ENCODE measurements at places on chromosomes 2 and 18.

DNA sequence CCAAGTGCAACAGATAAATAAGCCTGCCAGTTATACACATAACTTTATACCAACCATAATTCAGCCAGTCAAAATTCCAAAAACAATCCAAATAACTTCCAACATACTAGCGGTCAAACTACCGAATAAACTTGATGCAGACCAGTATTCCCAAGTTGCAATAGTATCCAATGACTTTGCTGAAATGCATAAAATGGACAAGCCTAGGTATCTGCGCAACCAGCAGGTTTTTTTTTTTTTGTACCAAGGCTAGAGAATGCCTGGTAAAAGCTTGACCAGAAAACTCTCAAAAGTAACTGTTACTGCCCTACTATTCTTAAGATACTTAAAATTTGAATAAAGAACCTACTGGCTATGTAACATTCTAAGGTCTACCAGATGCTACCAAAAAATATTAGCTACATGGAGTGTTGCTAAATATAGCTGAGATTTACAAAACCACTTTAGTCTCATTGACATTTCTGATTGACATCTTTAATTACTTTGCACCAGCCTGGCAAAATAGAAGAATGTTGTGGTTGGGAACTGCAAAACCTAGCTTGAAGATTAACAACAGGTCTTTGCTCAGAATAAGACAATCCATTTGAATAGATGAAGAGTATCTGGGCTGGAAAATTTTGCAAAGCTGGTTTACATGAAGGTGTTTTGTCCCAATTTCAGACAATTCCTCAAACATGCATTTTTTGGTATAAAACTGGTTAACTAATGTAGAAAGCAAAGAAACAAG lies 7.3 kb downstream of the SRSF7 start:
- no peak for DNase-seq

DNA sequence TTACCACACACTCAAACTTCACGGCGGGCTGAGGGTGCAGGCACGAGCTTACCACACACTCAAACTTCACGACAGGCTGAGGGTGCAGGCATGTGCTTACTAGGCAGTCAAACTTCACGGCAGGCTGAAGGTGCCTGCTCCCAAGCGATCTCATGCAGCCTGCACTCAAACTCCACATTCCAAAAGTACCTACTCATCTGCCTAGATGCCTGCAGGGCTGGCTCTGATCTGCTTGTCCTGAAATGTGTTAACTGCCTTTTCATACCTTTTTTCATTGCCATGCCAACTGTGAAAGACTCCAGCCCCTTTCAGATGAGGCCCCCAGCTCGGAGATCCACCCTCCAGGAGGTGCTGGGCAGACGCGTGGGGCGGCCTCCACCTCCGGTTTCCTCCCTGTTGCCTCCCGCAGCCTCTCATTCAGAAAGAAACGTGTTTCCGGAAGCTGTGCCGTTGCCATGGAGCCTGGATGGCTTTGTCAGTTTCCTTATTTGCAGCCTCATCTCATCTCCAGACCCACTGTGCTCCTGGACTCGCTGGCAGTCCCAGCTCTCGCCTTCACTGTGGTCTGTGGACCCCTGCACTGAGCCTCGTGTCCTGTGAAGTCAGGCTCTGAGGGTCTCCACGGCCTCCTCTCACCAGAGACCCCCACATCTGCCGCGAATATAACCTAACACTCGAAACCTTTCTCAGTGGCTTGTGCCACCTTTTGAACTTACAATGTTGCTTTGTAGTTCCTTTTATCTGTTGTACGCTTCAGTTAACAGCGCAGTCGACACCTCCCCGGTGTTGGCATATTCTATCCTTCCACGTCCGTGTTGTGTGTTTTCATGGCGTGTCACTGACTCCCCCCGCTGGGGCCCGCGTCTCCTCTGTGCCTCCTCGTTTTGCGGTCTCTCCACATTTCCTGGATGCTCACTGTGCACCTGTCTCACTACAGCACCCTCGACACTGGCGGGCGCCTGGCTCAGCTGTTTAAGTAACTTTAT lies 106.1 kb upstream of the ALKAL2 start:
- peak; percentile 81 for DNase-seq

- DNase-seq, result no peak
Measured at GRCh38 chr2:233349005-233349998, 5.0 kb upstream of the DGKD start.

GRCh38 chr2:101157272-101157671 lies 6.1 kb upstream of the TBC1D8 start:
- DNase-seq, result no peak

- DNase-seq, result no peak
Measured at GRCh38 chr2:118300832-118301231, 212.6 kb downstream of the INSIG2 start.

DNA sequence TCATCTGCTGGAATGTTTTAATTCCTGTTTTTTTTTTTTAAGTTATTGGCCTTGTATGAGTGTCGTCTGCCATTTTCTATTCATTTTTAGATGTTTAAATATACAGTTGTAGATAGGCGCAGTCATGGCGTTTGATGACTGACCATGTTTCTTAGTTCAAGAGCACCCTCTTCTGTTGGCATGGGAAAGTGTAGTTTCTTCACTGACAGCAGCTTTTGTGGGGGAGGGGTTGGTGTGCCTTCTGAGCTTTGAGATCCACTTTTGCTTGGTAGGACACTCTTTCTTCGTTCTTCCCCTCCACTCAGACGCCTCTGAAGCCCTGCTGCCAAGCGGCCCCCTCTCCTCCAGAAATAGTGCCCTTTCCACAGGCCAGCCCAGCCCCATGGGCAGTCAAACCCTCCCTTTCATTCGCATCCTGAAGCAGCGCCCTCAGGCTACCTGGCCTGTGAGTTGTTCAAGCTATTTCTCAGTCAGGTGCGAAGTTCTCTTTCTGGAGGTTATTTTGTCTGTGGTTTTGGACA lies 492.0 kb downstream of the TNS1 start:
- DNase-seq, result peak; percentile 59

- DNase-seq, result no peak
Measured at GRCh38 chr2:101300836-101301235, 7.7 kb downstream of the RNF149 start.

DNA sequence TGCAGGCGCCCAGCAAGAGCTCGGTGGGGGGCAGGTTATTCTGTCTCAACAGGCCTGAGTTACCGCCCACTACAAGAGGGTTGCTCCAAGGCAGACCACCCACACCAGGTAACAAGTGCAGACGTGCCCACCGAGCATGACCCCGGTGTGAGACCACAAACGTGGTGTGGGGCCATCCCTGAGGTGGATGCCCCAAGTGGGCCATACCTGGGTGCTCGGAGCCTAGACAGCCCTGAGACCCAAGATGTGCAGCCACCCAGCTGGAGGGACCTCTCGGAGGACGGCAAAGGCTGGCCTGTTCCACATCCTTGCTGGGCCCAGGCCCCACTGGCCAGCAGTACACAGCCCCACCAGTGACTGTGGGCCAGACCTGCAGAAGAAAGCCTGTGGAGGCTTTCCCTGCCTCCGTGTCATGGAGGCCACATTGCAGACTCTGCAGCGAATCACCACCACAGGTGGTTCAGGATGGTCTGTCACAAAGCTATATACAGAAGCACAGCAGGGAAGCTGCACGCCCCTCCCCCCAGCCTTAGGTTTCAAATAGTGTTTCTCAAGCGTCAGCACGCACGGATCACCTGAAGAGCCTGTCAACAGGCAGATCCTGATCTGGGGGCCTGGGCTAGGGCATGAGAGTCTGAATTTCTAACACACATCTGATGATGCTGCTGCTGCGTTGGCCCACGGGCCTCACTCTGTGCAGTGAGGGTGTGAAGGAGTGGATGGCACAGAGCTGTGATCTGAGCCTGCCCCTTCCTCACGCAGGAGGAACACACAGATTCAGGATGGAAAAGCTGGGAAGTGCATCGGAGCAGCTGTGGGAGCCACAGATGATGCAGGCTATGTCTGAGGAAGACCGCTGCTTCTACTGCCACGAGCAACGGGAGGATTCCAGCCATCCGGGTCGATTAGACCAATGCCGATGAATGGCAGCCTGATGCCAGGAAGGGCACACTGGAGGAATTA lies 96.8 kb downstream of the UXS1 start:
- no peak for DNase-seq

- DNase-seq, result no peak
Measured at GRCh38 chr2:7703543-7704144, 786.4 kb downstream of the RNF144A start.

- DNase-seq, result no peak
Measured at GRCh38 chr2:103664690-103665089, 902.9 kb downstream of the TMEM182 start.

- DNase-seq, result no peak
Measured at GRCh38 chr2:169136885-169137534, 67.6 kb downstream of the DHRS9 start.

GRCh38 chr2:97935719-97936161 lies 60.0 kb downstream of the TMEM131 start:
- no peak for DNase-seq

DNA sequence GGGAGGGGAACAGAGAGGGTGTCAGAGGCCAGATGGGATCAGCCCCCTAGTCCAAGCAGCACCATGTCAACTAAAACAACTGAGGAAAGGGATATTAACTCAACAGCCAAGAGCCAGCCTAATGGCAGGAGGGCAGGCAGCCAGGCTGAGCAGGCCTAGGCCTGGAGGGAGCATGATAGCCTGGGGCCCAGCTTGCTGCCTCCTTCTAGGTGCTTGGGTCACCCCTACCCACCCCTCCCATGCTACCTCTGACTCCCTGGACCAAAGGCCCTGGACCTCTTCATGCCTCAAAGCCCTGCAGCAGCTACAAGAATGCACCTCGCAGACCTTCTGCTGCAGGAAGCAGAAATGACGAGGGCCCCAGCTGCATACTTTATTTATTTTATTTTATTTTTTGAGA lies 22.1 kb upstream of the TNS1 start:
- no peak for DNase-seq

DNA sequence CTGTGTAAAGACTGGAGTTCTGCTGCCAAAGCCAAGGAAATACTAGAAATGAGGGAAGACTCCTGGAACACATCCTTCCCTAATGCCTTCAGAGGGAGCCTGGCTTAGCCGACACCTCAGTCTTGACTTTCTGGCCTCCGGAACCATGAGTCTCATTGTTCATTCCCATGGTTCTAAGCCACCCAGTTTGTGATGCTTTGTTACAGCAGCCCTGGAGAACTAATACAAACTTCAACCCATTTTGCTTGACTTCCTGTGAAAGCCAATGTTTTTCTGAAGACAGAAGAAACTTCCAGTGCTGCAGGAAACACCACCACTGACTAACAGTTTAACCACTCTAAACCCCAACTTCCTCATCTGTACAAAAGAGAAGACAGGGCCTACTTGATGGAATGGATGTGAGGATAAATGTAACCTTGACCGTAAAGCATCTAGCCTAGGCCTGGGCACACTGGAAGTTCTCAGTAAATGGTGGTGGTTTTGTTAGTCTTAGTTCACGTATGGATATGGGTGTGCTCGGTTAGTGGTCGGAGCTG lies 85.9 kb upstream of the RFX8 start:
- DNase-seq, result peak; percentile 10

GRCh38 chr18:45688833-45689232 lies 35.1 kb upstream of the SLC14A1 start:
- peak; percentile 47 for DNase-seq

- DNase-seq, result peak; percentile 27
Measured at GRCh38 chr2:142989273-142990204, 112.1 kb downstream of the KYNU start.

DNA sequence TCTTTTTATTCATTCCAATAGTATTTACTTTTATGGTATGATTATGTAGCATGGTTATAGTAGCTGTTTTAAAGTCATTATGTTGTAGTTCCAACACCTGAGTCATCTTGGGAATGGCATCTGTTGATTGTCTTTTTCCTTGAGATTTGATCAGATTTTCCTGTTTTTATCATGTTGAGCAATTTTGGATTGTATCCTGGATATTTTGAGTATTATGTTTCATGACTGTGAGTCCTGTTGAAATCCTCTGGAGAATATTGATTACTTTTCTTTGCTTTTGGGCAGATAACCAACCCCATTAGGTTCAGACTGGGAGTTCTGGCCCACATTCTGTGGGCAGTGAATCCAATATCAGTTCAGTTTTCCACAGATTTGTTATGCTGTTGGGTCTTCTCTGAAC lies 163.2 kb upstream of the SPRED2 start:
- DNase-seq, result no peak

GRCh38 chr2:138421315-138421970 lies 80.1 kb upstream of the SPOPL start:
- no peak for DNase-seq

GRCh38 chr2:3780477-3781402 lies 77.4 kb downstream of the DCDC2C start:
- peak; percentile 80 for DNase-seq

- peak; percentile 25 for DNase-seq
Measured at GRCh38 chr18:32730620-32731091, 42.2 kb downstream of the KLHL14 start.

DNA sequence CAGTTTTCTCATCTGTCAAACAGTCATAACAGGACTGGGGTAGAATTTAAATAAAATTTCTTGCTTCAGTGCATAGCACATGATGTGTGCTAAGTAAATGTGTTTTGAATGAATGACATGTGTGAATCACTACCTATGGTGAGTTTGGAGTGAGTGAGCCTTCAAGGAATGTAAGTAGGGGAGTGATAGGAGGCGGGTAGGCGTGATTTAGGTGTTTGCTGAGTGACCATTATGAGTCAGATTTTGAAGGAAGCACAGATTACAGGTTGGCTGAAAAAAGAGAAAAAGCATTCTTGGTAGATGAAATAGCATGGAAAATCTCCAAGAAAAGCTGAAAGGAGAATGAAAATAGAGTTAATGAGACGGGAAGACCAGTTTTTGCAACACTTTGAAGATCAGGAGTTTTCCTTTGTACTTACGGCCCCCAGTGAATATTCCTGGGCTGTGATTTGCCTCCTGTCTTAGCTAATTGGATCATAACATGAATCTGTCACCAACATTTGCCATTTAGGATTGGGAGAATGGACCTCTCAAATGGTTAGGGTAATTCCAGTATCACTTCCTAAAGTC lies 136.9 kb upstream of the GATA6 start:
- DNase-seq, result no peak

DNA sequence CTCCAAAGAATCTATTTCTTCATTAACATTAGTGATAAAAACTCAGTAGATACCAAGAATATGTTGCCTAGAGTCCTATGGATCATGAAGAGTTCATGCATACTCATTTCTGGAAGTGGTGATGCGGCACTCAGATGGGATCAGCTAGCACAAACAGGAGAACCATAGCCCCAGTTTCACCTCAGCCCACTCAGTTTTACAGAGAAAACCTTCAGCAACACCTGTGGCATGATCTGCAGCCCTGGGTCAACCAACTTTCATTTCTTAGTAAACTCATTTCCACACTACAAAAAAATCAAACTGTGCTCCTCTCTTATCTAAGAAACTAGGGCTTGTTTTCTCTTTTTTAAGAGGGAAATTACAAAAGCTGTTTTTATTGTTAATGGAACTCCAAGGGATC lies 569.4 kb downstream of the CCDC85A start:
- DNase-seq, result no peak

- peak; percentile 49 for DNase-seq
Measured at GRCh38 chr2:110157153-110157793, 41.7 kb upstream of the MALL start.
